Fibroblast of mammary gland (primary cell): ENCODE measurements at places on chromosomes 11 and 22.

DNA sequence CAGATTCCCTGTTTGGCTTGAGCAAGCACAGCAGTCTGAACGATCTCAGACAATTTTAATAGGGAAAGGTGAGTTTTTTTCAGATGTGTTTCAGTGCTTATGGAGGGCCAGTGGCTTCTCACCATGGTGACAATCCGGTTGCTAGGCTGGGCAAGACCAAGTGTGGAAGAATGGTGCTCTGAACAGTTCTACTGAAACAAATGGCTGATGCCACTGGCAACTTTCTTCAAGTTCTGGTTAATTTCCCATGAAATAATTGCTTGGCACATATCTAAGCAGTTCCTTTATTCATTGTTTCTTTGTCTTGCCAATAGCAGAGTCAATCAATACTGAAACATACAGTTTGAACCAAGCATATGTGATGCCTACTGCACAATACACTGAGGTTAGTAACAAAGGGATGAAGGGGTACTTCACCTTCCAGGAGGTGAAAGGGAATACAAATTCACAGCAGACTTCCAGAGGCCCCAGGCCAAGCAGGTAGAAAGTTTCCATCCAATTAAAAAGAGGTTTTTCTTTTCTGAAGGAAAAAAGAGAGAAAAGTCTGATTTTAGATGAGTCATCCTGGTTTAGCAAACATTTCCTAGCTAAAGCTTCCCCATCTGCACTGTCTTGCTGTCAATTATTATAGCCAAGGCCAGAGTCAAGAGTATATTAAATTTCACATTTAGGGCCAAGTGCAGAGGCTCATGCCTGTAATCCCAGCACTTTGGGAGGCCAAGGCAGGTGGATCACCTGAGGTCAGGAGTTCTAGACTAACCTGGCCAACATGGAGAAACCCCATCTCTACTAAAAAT lies 21.2 kb upstream of the NDUFC2 start:
- DNase-seq: no peak

DNA sequence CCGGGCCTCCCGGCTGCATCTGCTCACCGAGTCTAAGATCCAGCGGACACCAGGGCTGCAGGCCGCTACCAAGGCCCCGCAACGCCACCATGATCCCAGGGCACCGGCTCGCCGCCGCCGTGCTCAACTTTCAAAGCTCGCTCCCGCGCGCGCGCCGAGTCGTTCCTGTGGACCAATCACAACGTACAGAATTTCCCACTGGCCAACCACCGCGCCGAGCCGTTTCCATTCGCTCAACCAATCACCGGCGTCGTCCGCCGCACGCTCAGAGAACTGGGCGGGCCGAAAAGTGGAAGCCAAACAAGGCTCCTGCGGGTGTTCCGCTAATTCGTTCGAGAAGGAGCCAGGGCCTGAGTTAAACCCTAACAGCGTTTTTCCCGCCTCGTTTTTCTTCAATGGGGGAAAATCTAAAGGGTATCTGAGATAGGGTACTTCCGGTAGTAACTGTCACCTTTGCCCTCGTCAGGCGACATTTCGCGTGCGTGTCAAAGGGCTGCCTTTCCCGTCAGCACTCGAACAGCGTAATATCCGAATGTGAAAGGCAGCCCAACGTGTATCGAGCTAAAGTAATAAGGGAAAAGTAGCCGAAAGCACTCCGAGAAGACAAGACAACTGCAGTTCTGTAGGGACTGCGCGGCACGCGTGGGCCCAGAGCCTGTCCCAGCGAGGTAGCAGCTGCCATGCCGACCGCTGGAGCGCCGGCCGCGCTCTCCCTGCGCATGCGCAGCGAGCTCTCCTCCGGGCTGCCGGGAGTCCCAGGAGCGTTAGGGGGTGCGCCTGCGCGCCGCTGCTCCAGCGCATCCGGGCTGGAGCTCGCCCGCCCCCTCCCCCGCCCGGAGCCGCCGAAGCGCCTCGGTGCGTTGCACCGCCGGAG lies at the start of the genes NCAPD3 and VPS26B:
Gene NCAPD3 (minus strand): TSS at position 132 of the 874 bp plus-strand sequence. CDS start 41 bp downstream, at position 91.
Gene VPS26B (plus strand): TSS at position 836 of the 874 bp plus-strand sequence. CDS start 452 bp downstream, outside the sequence.
- DNase-seq: peak; percentile 93

DNA sequence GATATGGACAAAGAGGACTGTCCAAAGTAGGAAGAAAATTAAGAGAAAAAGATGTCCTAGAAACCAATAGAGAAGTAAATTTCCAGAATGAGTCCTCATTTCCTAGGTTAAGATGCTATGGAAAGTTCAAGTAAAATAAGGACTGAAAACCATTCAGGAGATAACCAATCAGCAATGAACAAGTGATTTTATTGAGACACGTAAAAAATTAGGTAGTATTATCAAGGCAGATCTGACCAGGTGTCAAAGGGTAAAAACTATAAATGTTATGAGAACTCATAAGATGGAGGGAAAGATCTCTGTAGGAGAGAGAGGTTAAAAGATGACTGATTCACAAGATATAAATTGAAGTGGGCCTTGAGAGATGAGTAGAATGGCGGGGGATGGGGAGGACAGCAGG lies 50.2 kb downstream of the SPATA19 start:
- DNase-seq: no peak

GRCh38 chr11:87022254-87022653 lies 15.5 kb upstream of the TMEM135 start:
- no peak for DNase-seq

DNA sequence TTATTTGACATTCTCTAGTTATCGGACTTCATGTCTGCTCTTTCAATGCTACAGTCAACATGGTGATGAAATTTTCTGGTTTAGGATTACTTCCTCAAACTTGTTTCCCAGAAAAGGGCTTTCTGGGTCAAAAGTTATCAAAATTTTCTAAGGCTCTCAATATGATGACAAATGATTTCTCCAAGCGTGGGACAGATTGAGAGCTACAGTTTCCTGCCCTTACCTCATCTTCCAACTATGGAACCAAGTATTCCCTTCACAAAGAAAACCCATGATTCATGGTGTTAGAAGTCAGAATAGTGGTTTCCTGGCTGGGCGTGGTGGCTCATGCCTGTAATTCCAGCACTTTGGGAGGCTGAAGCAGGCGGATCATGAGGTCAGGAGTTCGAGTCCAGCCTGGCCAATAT lies 17.8 kb downstream of the MYO18B start:
- DNase-seq: peak; percentile 98

DNA sequence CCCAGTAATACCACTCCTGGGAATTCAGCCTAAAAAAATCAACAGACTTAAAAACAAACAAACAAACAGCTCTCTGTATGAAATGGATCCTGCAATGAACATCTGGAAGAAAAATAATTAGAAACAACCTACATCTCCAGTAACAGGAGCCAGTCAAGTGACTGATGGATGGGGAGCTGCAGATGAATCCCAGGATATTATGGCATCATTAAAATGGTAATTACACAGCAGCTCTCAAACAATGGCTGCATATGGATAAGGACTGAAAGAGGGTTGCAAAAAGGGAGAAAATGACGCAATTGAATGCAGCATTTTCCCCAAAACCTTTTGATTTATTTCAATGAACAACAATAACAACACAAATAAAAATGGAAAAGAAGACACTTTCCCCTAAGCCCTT lies 4.1 kb downstream of the NPTXR start:
- DNase-seq: no peak

DNA sequence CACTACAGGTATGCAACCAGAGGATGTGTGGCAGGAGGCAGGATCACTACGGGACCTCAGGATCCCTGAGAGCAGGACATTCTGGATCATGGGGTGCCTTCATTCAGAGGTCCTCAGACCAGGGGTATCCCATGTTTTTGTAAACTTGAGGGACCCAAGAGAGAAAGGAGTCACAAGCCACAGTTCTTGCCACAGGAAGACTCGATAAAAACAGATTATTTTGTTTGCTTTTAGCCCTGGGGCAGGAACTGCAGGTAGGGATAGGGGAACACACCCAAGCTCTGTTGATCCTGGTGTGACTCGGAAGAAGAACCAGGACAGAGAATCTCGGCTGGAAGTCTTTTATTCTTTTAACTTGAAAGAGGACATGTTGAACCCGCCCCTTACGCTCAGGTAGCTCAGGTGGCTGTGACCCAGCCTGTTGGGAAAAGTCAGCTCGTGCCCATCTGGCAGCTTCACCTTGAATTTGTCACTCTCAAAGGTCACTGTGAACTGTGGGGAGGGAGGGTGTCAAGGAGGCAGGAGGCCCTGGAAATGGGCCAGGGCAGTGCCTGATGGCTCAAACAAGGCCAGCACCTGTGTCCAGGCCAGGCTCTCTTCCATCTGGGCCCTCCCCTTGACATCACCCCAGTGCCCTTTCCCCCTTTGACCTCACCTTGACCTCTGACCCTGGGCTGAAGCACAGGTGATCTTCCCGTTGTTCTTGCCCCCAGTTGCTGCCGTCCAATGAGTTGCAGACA lies 9.8 kb downstream of the LGALS2 start:
- DNase-seq: no peak

GRCh38 chr22:42678894-42679293 lies 29.7 kb upstream of the CYB5R3 start:
- DNase-seq: no peak

GRCh38 chr11:99952816-99953215 lies 734.3 kb upstream of the ARHGAP42 start:
- DNase-seq: peak; percentile 58

DNA sequence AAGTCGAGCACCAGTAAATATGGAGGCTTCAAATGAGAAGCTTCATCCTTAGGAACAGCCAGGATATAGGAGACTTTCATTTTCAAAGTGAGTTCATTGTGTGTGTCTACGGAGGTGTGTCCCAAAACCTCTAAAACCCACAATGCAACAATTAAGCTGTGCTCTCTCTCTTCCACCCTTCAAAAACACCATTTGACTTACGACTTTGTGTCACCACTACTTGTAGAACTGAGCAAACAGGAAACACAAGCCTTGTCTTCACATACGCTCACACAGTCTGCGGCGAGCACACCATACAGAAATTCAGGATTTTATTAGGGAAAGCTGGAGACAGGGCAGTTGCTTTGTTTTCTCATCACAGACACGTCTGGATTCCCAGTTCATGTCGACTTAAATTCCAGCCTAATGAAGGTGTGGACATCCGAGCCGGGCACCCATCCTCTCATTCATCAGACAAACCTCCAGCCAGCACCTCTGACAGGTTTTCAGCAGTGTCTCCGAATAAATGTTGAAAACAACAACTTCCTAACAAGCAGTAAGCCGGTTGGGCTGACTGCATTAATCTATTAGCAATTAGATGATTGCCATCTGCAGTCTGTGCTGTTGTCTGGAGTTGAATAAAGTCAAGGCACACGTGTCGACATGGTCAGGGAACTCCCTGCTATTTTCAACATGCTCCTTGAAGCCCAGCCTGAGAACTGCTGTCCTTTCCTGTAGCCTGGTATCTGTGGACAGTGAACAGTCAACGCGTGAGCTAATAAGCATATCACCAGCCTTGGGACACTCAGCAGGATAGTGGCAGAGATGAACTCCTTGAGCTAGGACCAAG lies 1411.1 kb downstream of the BRD1 start:
- no peak for DNase-seq

DNA sequence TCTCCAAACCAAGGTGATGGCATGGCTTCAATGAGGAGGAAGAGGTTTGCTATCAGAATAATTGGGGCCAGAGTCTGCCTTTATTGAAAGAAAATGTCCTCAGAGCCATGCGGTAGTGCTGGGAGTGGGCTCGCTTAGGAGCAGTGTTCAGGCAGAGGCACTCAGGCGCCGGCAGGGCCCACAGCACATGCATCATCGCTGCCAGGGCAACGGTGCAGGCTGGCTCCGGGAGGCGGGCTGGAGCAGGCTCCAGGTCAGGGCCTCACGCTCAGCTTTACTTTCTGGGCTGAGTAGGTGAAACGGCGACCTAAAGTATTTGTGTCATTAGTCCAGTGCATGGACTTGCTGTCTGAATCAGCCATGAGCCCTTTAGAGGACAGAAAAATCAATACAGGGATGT lies 169.9 kb upstream of the CCDC90B start:
- DNase-seq: no peak

DNA sequence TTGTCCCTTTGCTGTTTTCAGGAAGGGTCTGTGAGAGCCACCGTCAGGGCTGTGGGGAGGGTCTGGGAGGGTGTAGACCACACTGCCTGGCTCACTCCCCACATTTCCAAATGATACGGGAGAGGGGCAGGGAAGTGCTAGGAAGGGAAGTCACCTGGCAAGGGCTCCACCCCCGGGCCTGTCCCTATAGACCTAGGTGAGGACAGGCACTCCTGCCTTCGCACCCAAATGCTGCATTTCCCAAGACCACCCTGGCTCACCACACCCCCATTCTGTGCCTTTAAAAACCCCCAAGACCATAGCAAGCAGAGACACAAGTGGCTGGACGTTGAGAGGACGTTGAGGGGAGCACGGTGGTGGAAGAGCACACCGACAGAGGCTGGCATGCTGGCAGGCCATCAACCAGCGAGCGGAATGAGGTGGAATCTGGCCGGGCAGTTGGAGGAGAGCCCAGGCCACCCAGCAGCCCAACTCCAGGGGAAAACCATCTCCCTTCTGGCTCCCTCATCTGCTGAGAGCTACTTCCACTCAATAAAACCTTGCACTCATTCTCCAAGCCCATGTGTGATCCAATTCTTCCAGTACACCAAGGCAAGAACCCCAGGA lies 45.7 kb downstream of the GNB1L start:
- no peak for DNase-seq

GRCh38 chr11:19345848-19346681 lies 105.3 kb upstream of the E2F8 start:
- DNase-seq: peak; percentile 56

DNA sequence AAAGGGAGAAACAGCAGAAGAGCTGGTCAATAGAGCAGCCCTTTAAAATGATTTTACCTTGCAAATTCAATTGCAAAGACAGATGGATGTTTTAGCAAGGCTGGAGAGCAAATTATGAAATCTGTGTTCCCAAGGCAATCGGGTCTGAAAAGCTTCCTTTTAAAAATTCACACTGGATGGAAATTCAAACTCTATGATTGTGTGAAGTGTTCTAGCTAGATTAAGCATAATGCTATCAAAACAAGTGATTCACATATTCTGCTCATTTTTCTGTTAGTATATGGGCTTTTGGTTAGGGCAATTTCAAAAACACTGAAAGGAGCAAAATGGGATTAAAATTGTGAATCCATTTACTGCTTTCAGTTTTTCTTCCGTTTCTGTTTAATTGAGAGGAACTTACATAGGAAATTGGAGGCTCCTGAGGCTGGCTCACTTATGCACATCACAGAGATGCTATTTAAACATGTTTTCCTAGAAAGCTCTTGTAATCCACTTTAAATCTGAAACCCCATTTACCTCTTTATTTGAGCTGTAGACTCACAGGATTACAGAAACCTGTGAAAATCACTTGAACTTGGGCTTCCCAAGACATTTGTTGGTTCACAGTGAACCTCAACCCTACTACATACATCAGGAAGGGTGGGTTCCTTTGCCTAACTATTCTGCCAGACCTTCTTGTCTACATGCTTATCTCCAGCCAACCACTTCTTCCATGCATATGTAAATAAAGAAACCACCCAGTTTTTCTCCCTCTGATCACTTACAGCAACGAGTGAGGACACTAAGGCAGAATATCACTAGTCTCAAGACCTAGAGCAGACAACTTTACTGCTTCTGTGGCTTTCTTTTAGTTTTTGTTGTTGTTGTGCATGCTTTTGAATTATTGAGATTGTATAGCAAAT lies 201.9 kb upstream of the PITPNB start:
- no peak for DNase-seq

DNA sequence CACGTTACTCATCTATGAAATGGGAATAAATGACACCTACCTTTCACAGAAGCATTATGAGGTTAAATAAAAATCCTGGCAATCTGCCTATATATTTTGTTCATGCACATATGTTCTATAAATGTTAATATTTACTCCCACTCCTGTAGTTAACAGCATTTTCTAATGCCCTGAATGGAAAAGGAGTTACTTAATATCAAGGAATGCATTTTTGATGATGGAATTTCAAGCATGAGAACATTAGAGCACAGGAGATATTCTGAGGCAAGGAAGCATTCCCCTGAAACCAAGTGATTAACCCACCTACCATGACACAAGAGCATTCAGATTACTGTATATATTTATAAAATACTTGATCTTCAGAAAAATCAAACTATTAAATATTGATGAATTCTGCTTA lies 102.1 kb downstream of the ARHGAP32 start:
- DNase-seq: peak; percentile 1
